Stimulated activated CD8-positive, alpha-beta memory T cell treated with anti-CD3 and anti-CD28 coated beads, Interleukin-15, amount 100 ng/mL, for 1 hour (primary cell): ENCODE measurements at places on chromosomes 7 and 10.

- no peak for DNase-seq
Measured at GRCh38 chr10:98410135-98410743, 4.7 kb downstream of the PYROXD2 start.

- no peak for DNase-seq
Measured at GRCh38 chr10:131141645-131142516, 169.6 kb downstream of the TCERG1L start.

DNA sequence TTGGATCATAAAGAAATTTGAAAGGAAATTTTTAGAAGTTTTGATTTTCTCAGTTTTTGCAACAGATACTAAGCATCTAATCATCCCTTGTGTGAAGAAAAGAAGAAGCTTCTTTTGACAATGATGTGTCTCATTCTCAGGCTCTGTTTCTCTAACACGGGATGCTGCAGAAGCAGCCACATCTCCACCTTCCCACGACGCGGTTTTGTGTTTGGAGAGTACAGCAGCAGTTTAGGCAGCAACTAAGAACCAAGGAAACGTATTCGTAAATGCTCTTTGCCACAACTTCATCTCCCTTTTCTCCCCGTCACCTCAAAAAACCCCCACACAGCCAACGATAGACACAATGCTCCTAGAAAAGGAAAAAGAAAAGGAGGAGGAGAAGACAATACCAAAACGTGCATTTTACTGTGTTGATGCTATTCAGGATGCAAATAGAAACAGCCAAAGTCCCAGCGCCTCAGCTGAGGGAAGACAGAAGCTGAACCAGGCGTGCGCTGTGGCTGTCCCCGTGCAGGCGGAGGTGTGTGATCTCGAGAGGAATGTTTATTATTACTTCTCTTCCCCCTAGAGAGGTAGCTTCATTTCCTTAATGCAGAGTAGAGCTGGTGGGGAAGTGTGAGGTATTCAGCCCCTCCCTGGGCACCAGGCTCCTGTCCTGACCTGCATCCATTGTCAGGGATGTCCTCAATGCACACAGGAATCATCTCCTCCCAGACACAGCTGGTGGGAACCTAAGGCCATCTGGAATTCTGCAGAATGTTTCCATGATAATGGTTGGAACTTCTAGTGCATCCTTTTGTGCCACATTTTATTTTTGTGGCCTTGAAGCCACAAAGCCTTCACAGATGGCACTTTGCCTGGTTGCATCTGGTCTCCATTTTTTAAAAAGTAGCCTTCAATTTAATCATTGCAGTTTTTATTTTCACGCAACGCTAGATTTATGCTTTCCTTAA, 174.6 kb upstream of the KLF6 start:
- no peak for DNase-seq

GRCh38 chr7:94400643-94401427, 6.1 kb downstream of the COL1A2 start:
- no peak for DNase-seq

- no peak for DNase-seq
Measured at GRCh38 chr7:151484971-151485707, 34.6 kb downstream of the RHEB start.

DNA sequence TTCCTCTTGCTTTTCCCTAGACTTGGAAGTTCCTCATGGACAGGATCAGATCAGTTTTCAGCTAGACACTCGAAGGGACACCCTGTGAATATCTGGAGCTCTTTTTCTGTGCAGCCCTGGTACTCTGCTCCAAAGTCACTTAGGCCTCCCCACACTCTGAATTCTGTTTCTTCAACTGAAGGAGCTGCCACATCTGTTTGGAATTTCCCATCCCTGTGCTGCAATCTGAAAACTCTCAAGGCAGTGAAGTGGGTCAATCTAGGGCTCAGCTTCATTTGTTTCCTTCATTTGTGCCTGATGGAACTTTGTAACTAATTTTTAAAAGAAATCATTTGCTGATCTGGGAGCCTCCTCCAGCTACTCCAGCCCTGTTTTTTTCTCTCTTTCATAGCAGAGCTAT, 9.6 kb downstream of the EPC1 start:
- no peak for DNase-seq

DNA sequence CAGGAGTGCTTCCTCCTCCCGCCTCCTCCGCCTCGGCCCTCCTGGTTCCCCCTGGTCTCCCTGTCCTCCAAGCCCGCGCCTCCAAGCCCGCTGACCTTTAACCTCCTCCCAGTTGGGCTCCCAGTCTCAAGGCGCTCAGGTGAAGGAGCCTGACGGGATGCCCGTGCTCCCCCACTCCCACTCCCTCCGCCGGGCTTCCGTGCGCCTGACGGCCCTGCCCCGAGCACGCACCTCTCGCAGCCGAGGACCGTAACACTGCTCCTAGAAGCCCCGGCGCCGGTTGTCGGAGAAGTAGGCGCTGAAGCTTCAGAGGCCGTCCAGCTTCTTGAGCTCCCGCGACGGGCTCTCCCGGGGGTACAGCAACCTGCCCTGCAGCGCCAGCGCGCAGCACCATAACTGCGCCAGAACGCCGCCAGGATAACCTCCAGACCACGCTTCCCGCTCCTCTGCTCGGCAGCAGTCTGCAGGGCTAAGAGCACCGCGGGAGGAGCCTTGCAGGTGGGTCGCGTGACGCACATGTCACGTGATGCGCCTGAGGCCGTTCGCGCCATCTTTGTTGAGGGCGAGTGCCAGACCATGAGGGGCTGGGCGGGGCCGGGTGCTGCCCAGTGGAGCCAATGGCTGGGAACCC, 71.0 kb upstream of the ZNF479 start:
- no peak for DNase-seq

- DNase-seq = no peak
Measured at GRCh38 chr7:101093906-101094305, 8.6 kb downstream of the TRIM56 start.

DNA sequence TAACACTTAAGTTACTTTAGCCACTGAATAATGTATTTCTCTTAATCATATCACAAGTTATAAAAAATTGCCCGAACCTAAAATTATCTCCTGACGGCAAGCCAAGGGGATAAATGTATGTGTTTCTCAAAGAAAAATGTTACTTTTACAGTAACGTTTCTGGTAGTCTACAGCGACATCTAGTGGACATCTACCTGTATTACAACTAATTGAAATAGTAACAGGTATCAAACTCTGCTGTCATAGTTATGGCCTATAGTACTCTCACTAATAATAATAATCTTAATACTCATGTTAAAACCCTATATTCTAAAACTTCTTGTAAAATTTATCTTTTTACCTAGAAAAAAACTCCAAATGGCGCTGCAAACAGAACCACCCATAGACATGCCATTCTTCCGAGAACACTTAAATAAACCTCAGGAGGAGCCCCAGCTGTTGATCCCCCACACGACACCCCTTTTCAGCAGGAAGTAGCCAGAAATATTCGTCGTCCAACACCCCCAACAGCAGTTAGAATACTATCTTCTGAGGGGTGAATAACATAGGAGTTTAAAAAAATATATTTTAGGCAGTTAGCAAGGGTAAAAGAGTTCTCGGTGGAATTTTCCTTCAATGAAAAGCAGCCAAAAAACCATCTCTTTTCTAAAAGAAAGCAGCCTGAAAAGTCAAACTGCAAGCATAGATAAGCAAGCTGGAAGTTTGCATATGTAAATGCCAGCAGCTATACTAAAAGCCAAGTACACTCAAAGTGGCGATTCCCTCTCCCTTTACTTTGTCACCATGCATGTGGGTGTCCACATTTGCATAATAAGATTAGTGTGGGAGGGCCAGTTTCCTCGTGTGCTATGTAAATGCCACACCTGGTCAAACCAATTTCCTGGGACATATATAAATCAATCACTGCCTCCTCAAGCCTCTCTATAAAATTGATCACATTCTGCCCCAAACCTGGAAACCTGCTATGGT, 40.5 kb upstream of the ZNF107 start:
- DNase-seq = no peak

DNA sequence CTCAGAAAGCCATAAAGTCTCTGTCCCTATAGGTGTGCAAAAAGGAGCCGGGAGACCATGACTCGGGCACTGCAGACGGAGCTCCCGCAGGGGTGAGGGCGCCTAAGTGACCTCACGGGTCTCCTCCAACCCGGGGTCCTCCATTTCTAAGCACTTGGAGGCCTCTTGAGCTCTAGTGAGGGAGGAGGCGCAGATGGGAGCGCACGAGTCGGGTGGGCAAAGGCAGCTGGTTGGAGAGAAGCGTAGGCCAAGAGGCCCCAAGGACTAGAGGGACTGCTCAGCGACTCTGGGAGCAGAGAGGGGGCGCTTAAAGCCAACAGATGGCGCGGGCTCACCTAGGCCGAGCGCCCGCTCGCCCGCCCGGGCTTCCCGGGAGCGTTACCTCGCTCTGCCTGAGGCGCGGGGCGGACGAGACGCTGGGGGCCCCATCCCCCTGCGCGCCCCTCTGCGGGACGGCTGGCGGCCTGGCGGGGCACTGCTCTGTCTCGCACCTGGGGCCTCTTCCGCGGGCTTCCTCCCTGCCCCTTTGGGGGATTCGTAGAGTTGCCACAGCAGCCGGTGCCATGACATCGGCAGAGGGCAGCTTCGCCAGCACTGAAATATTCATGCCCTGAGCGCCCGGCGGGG, 523 bp upstream of the CDH23 start:
- DNase-seq = no peak

DNA sequence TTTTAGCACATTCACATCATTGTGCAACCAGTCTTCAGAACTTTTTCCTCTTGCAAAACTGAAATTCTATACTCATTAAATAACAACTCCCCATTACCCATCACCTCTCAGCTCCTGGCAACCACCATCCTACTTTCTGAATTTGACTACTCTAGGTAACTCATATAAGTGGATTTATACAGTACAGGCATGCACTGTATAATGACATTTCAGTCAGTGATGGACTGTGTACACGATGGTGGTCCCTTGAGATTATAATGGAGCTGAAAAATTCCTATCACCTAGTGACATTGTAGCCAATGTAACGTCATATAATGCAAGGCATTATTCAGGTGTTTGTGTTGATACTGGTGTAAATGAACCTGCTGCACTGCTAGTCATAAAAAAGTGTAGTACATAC, 60.1 kb downstream of the BTRC start:
- DNase-seq = no peak

DNA sequence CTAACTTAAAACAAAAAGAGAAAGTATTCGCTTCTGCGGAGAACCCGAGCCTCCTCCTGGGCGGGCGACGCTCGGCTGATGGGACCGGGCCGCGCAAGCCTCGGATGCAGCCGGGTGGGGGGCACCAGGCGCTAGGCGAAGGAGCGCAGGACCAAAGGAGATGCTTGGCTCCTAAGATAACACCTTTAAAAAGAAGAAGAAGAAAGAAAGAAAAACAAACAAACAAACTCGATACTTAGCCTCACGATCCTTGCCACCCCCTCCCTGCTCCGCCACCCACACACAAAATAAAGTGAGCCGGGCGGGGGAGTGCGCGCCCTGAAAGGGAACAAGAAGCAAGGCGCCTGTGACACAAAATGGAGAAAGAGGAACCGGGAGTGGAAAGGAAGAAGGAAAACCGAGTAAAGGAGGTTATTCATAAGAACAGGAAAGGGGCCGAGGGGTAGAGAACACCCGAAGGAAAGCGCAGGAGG, 34.0 kb upstream of the EBLN1 start:
- peak; percentile 37 for DNase-seq

DNA sequence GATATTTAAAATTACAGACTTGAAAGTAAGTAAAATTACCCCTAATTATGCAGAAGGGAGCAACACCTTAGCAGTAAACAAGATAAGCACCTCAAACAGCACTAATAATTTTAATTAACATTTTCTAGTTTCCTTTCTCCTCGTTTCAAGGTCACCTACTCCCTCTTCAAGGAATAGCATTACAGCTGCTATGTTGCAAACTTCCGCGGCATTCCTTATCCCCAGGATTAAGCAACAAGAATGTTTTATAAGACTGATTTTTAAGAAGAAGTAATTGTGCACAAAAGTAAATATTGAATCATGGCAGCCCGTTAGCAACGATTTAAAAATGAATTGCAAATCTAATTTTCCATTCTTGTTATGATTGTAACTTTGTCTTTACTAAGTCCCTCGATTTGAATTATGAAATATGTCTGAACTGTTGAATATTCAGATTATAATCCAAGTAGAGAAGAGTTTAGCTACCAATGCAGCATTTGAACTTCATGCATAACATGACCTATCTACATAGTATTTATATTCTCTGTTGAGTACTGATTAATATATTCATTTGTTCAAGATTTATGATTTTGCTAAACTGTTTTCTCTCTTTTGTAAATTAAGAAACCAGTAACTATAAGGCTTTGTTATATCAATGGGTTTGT, 593.5 kb upstream of the MGMT start:
- no peak for DNase-seq

DNA sequence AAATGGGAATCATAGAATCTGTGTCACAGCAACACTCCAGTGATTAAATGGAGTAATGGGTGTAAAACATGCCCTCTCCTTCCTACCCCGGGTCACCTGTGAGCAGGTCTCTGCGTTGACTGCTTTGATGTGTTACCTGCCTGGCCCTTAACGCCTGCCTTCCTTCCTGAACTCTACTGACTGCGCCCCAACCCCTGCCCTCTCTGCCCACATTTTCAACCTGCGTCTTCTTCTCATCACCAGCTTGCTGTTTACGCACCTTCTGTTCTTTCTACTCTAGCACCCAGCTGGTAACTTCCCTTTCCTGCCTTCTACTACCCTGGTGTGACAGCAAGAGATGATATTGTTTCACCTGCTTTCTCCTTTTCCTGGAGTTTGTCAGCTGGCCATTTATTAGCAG, 303.0 kb upstream of the LRGUK start:
- DNase-seq = no peak

DNA sequence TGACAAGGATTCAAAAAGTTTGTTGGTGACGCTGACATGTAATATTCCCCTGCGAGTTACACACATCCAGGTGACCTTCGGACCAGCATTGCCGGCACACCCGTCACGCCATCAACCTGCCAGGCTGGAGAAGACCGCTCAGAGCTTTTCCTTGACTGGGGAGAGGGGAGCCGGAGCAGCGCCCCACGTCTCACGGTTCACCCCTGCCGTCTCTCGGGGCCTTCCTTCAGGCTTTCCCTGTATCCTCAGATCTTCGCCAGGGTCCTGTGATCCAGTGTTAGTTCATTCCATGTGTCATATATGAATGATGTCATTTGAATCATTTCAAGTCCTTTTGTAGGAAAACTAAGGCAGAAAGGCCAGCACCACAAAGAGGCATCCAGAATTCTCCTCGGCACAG, 127.8 kb downstream of the MGMT start:
- no peak for DNase-seq

DNA sequence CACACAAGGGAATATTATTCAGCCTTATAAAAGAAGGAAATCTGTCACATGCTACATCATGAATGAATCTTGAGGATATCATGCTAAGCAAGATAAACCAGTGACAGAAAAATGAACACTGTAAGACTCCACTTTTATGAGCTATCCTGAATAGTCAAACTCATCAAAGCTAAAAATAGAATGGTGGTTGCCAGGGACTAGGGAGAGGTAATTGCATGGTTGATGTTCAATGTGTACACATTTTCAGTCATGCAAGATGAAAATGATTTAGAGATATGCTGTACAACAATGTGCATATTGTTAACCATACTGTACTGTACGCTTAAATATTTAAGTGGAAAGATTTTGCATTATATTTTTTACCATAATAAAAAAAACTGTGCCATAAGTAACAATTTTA, 1349.1 kb downstream of the XPNPEP1 start:
- no peak for DNase-seq
